ENCODE measurements at places on chromosomes 5 and 9.

DNA sequence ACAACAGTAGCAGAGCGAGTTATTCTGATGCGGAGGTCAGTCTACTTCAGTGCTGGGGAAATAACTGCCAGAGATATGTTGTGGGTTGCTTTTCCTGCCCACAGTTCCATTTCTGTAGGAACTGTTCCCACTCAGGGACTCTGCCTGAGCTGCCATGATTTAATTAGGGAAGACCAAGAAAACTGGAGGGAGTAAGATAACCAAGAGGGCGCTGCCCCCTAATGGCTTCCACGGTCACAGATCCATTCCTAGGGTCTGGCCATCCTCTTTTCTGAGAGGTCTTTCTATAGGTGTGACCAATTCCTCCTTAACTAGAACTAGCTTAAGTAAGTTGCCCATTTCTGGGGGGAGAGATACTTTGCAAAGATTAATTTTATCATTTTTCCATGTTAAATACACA, 125.9 kb downstream of the APBA1 start:
- DNase-seq: no peak

- no peak for DNase-seq
Observed at GRCh38 chr9:127837346-127837745, 17.1 kb downstream of the ENG start.

GRCh38 chr5:125967576-125967975, 455.6 kb upstream of the GRAMD2B start:
- no peak for DNase-seq

DNA sequence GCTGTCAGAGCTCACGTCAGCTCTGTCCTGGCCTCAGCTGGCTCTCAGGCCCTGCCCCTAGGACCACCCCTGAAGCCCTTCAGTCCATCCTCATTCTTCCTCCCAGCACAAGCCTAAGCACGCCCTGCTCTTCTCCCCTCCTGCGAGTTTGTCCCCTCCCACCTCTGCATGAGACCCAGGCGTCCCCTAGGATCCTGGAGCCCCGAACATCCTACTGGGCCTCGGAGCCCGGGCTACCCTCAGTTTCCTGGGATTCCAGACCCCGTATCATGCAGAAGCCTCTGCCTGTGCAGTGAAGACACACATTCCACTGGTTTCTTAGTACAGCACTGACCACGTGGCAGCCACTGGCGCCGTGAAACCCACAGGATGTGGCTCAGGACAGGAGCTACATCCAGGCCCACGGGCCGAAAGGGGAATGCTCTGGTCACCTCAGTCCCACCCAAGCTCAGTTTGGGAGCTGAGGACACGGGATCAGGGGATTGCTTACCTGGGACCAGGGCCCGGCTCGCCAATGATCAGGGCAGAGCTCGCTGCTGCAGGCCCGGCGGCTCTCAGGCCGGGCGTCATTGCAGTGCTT, 64.2 kb downstream of the ZNF354C start:
- no peak for DNase-seq

GRCh38 chr5:171862624-171863023, 77.0 kb downstream of the SMIM23 start:
- DNase-seq: no peak

GRCh38 chr5:136191304-136192014, 1.5 kb downstream of the SMIM32 start:
- DNase-seq: no peak

DNA sequence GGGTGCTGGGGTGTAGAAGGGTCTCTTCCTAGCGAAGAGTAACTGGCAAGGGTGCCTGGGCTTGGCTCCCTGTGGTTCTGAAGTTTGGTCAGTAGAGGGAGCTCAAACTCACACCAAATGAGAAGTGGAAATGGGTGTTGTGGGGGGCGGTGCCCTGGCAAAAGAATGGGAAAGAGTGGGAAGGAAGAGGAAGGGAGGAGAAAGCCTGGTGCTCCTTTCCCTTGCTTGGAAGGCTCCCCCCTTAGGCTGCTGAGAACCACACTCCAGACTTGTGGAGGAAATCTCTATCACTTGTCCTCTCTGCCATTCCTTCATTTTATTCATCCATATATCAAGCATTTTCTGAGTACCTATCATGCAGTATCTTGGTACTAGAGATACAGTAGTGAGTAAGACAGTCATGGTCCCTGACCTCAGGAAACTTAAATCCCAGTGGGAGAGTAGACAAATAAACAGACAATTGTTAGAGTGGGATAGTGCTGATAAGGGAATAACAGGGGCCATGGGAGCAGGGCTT, 13.0 kb downstream of the SLC4A9 start:
- no peak for DNase-seq

All from Jurkat, Clone E6-1 (cell line).